Activated T-cell treated with anti-CD3 and anti-CD28 coated beads for 4 hours (primary cell): ENCODE measurements at places on chromosomes 7 and 10.
A peak's percentile ranks its signal among the peaks of the same experiment; 100 is the strongest.

DNA sequence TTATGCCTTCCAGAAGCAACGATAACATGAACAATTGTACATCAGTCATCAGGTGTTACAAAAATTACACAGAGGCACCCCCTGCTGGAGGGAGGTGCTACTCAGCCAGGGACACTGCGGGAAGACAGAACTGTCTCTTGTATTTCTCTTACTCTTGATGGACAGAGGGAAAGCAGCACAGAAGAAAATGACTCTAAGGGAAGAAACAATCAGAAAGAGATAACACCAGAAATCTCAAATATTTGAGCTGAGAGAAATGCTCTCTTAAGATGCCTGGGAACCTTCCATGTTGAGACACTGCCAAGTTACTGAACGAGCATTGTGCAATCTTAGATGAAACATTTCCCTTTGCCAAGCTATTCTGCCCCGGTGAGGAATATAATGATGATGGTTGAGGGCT lies 227.6 kb upstream of the NPSR1 start:
- no peak for DNase-seq

DNA sequence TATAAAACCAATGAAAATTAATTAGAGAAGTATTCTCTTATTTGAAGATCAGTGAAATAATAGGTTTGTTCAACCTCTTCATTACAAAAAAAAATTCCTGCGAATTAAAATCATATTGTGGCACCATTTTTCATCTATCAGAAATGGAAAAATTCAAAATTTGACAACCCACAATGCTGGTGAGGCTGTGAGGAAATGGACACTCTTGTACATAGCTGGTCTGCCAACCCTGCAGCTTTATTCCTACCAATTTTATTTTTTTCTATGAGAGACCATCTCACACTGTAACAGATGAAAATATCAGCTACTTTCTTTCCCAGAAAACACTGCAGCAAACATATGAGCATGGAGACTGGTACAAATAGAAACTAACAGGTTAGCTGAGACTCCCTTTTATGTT lies 208.8 kb upstream of the SEMA3E start:
- DNase-seq: no peak

DNA sequence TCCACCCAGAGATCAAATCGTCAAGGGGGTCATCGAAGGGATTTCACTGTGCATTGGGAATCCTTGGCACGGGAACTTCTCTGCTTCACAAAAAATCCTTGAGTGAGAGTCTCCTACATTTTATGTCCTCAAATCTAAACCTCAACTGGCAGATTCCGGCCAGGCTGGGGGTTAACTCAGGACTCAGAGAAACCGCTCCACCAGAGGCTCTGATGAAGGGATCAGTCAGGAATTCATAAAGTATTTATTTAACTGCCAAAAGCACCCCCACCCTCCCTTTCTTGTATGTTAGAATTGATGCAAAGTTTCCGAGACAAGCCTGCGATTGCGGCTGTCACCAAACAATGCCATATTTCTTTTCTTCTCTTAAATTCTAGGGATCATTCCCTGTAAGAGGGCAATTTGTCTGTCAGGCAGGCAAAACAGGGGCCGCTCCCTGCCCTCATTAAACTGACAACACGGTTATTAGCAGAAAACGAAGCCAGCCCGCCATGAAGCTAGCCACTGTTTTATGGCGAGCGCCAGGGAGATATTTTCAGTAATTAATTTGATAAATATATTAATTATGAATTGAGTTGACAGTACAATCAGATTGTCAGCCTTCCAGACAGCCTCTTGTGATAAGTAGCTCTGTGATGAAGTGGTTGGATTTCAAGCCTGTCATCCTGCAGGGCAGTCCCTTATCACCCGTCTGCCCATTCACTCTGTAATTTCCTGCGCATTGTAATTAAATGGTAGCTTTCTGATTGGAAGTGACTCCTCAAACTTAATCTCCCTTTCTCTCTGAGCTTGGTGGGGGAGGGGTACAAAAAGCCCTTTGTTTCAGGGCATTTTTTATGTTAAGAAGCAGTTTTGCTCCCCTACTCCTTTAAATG lies 153.0 kb upstream of the GPR26 start:
- DNase-seq: no peak

GRCh38 chr10:126250045-126250444 lies 138.2 kb downstream of the ADAM12 start:
- no peak for DNase-seq

GRCh38 chr7:101160910-101161309 lies 4.5 kb downstream of the VGF start:
- DNase-seq: no peak

GRCh38 chr10:114293075-114293474 lies 54.0 kb downstream of the VWA2 start:
- DNase-seq: no peak

- DNase-seq: no peak
These were observed 1153.4 kb upstream of the POT1 start for GRCh38 chr7:126083014-126083413.

DNA sequence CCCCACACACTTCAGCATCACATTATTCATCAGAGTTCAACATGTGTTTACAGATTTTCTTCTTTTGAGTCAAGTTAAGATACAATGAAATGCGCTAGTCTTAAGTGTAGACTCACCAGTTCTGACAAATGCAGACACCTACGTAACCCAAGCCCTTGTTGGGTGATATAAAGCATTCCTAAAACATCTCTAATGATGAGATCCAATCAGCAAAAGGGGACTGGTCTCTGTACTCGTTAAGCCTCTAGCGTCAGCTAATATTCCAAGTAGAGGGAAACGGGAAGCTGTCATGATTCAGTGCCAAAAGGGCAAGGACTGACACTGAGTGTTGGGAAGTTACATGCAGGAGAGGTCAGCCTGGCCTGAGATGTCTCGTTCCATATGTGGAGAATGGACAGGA lies 38.7 kb upstream of the TRIL start:
- no peak for DNase-seq

- DNase-seq: no peak
These were observed 14.6 kb downstream of the VCL start for GRCh38 chr10:74012480-74012879.

GRCh38 chr7:134371536-134371935 lies 54.8 kb upstream of the SLC35B4 start:
- DNase-seq: no peak

GRCh38 chr10:50542871-50543270 lies 80.9 kb downstream of the SGMS1 start:
- no peak for DNase-seq

DNA sequence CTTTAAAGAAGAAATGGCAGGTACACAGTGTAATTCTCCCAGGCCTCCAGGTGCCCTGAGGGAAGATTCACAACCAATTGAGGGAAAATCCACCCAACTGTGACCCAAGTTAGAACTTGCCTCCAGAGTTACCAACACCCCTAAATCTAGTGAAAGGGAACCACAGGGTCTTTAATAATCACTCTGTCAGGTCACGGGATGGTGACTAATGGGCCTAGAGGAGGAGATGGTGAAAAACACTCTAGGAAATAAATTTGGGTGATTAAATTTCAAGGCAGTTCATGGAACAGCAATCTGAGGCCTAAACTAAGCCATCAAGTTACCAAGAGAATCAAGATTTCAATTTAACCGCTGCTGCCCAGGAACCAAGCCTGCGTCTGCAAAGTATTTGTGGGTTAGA lies 26.7 kb upstream of the SLF2 start:
- DNase-seq: no peak

DNA sequence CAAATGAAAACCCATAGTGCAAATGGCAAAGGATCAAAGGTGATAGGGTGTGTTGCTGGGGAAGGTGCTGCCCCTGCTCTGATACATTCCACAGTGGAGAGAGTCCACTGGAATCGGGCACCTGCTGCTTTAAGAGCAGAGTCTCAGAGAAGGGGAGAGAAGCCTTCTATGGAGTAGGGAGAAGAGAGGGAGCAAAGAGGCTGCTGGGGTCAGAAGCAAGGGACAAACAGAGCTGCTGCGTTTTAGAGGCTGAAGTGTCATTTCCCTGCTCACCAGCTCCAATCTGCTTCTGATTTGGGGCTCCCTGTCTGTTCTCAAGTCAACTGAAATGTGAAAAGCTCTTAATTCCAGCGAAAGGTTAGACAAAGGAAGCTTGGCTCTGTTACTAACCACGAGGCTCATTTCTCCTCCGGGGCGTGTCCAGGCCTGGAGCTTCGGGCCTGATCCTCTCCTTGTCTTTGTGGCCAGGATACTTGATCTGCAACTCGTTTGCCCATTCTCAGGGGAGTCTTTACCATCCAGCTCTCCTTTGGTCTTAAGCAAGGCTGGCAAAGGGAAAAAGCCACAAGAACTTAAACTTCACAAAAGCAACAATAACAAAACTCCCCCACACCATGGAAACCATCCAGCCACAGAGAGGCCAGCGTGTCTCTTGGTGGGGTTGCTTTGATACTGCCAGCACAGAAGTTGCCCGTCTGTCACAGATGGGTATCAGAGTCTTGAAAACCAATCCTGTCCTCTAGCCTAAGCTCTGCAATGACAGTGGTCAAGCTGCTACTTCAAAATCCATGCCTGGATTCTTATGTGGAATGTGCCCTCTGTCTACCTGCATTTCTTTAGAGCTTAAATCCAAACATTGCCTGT lies 692.6 kb downstream of the SUGCT start:
- no peak for DNase-seq

- no peak for DNase-seq
These were observed 194.5 kb downstream of the SDK1 start for GRCh38 chr7:3495530-3495929.

DNA sequence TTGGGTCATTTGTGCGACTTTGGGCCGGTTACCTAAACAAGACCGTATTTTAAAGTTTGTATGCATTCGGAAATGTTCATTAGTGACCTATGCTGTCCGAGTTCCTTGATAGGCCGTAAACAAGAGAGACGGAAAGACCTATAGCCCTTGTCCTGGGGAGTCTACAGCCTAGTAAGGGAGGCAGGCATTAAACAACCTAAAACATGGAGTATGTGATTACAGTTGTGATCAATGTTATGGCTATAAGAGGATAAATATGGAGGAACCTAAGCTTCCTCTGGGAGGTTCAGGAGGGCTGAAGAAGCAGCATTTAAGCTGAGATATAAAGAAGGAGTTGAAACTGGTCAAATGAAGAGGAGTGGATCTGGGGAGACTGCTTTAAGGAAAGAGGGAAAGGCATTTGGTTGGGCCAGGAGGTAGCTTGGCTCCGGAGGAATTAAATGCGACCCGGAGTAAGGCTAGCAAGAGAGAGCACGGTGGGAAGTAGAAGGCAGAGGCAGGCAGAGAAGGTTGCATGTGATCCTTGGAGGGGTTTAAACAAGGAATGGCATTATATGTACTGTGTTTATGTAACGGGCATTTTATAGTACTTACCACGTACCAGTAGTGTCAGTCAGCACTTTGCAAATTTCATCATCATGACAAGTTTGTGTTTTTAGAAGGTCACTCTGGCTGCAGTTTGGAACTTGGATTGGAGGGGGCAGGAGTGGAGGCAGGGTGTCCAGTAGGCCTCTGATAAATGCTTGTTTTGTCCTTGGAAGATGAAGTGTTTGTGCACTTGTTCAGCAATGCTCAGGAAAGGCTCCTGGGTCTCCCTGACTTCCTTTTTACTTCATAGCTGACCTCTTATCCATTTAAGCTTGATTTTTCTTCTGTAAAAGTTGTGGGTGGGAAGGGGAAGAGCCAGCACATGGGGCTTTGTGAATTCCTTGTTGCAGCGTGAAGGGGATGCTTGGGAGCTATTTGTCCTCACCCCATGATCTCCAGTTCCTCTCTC lies 1.0 kb upstream of the AVPI1 start:
- no peak for DNase-seq

- DNase-seq: no peak
These were observed 24.1 kb upstream of the LIPF start for GRCh38 chr10:88640186-88640585.

- DNase-seq: no peak
These were observed 302.5 kb downstream of the PHTF2 start for GRCh38 chr7:78101076-78101475.

DNA sequence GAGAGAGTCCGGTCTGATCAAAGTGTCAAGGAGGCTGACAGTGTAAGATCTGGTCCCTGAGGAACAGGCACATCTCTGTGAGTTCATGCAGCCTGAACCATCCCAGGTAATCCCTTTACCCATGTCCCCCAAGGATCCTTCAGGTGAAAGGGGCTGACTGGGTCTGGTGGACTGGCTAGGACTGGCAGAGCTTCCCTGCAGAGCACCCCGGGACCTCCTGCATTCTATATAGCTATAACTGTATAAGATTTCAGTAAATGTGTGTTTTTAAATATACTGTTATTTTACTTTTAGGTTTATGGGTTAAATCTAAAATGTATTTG lies 246.8 kb downstream of the ELMO1 start:
- no peak for DNase-seq

DNA sequence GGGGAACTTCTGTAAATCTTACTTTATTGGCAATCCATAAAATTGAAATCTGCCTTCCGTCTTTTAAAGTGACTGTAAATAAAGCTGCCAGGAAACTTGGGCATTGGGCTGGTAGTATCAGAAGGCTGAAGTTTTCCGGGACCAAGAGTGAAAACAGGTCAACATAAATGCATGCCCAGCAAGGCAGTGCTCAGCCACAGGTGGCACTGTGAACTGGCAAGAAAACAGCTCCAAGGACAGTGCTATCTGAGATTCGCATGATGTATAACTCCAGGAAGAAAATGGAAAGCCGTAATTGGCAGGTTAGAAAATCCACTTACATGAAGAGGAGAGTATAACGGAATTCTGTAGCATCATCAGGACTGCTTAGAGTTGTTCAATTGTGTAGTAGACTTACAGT lies 1.9 kb upstream of the INSYN2A start:
- DNase-seq: no peak

GRCh38 chr10:118720685-118721538 lies 33.9 kb downstream of the CACUL1 start:
- peak; percentile 72 for DNase-seq

DNA sequence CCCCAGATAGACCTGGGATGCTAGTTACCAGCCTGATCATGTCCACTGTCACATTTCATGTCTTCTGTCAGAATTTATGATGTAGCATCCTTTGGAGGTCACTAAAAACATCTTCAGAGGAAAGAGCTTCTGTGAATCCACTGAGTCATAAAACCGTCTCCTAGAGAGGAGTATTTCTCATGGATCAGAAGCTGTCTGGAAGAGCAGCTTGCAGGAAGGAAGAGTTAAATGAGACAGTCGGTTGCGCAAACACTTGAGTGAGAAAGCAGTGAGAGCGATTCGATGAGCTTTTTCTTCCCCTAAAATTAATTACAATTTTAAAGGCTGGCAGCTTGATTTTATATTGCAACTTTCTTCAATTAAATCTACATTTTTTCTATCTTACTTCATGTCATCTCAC lies 47.2 kb upstream of the WDR11 start:
- no peak for DNase-seq
